Daoy (cell line): ENCODE measurements at places on chromosomes 1 and 21. TPM values are rescaled to one million over a fixed set of nuclear protein-coding genes. Genes with fewer than 3 reads are reported as not detected.

DNA sequence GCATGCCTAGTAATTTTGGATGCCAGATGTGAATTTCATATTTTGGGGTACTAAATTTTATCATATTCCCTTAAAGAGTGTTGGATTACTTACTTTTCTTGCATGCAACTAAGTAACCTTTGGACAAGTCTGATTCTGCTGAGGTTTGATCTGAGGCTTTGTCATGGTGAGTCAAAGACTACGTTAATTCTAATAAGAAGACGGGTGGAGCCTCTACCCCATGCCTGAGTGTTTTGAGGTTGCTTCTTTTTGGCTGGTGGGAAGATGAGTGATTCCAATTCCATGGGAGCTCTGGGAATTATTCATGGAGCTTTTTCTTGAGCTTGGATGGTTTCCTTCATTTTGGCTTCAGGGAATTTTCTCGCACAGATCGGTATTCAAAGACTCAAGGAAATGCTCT lies 11.6 kb upstream of the PCP4 start:
- DNase-seq: no peak

DNA sequence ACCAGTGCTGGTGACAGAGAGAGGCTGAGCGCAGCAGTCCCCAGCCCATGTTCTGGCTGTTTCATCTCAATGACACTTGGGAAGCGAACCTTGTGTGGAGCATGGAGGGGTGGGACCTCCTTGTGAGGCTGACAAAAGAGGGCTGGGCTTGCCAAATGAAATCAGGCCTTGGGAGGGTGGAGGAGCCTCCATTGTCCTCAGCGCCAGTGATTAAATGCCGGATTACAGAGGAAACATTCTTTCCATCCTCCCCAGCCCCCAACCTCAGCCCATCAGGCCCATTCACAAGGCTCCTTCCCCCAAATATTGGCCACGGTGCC lies 63.3 kb upstream of the PAXBP1 start:
- DNase-seq: no peak

- peak; percentile 57 for DNase-seq
These were observed 31.7 kb downstream of the RCSD1 start for GRCh38 chr1:167661527-167662426.

DNA sequence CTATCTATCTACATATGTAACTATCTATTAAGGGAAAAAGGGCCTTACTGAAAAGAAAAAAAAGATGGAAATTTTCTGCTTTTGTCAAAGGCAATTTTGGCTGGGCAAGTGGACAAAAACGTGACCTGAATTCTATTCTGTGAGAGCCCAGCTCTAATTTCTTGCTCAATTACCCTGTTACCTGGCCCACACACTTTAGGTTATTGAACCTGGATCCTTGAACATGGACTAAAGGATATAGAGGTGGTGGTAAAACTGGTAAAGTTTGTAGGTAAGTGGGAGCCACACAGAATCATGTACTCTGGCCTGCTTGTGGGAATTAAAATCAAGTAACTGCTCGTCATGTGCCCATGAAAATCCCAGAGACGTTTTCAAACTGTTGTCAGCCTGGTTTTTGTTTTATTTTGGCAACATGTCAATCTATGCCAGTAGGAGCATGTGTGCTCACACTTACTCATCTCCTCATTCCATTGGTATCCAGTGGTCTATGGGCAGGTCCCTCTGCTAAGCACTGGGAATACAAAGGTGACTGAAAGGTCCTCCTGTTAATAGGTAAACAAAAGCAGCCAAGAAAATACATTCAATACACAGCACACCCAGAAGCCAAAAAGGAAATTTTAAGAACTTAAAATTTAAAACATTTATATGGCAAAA lies 113.7 kb upstream of the WARS2 start:
- DNase-seq: peak; percentile 38

- no peak for DNase-seq
These were observed at the start of gene LEMD1 for GRCh38 chr1:205421798-205422197. Gene LEMD1, minus strand, starts transcription at chr1:205422056. Its CDS starts 1,520 bp downstream, at chr1:205420536.

MTOR gene
- 34.8 and 42.5 TPM in 2 replicates for total RNA-seq
